Neural progenitor cell (in vitro differentiated cells): ENCODE measurements at places on chromosomes 5 and 9.

- DNase-seq, result no peak
Measured at GRCh38 chr9:121731919-121732318, 80.5 kb downstream of the DAB2IP start.

DNA sequence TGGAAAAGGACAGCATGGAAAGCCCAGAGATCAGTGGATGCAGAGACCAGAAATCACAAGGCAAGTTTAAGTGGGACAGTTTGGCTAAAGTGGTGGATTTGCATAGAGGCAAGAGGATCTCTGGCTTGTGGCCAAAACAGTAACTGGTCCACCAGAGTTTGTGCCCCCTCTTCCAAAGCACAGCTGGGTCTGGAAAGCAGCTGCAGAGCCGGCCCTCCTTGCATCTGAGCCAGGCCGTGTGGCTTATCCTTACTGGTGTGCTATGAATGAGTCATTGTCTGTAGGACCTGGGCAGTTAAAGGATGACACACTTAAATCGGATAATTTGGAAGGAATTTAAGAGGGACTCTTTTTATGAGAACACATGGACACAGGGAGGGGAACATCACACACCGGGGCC lies 146.6 kb downstream of the PIP5K1B start:
- no peak for DNase-seq

DNA sequence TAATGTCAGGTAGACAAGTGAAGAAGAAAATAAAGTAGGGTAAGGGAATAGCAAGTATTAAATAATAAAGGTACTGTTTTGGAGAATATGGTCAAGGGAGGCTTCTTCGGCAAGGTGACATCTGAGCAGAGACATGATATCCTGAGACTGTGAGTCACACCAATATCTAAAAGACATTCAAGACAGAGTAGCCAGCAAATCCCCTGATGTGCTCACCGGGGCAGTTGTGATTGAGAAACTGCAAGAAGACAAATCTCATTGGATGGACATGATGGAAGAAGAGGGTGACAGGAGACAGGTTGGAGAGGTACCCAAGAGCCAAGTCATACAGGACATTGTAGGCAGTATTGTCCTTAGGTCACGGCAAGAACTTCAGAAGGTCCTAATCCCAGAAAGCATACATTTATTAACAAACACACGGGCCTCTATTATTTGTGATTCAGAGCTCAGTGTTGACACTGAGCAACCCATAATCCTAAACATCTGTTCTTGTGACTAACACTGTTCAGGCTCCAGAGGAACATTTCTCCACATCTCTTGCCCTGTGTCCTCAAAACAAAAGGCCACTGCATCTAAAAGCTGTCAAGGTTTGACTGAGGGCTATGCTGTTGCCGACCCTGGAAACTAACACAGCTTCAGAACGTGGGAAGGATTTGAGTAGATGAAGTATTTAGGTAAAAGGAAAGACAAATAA lies 258.7 kb upstream of the CLINT1 start:
- DNase-seq, result no peak

DNA sequence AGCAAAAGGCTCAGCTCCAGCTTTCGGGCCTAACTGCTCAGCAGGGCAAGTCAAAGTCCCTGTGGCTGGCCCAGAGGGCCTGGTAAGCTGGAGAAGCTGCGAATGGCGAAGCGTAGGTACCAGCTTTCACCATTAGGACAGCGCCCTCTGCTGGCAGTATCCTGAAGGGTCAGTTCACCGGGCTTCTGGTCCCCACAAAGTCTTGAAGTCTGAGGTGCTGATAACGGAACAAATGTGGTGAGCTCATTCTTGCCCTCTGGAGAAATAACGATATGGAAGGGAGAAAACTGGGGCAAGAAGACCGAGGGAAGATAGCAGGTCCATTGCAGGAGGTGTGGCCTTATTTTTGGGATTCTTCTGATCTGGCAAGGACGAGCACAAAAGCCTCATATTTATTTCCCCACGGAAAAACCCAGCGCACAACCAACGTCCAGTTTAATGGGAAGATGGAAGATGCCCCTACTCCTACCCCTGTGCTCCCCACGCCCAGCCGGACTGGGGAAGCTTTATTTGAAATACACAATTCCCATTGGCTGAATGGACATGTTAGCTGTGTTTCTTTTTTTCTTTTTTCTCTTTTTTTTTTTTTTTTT lies 7.2 kb downstream of the SOWAHA start:
- peak; percentile 95 for DNase-seq
